Chondrocyte (in vitro differentiated cells): ENCODE measurements at places on chromosomes 6 and 20. TPM values are rescaled to one million over a fixed set of nuclear protein-coding genes. Genes with fewer than 3 reads are reported as not detected.

DNA sequence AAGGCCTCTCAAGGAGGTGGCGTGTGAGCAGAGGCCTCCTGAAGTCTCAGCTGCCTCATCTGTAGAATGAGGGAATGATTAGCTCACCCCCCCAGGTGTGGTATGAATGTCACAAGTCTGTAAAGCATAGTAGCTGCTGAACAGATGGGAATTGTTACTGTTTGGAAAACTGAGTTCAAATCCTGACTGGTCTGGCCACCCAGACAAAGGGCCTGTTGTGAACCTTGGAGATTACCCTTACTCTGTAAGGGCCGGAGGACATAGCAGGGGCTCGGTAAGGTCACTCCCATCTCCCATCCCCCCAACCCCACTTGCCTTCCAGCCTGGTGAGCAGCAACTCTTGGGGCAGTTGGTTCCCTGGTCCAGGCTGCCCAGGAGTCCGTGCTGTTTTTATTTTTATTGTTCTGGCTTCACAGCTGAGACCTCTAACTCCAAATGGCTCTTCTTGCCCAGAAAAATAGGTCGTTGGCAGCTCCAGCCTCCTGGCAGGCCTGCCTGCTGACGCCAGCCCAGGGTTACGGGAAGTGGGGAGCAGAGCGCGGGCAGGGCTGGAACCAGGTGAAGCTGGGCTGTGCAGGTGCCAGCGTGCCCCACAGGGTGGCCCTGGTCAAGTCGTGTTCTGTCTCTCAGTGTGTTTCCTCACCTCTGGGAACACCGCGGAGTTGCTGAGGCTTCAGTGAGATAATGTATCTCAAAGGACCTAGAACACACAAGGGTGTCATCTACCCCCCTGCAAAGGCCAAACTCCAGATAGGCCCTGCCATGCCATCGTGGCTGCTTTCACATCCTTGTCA, 4.5 kb upstream of the SIRPA start:
- no peaks in the 10 kb centered on the region for H3K36me3 ChIP-seq
- no peak overlapping the region for H3K4me3 ChIP-seq
- H3K27ac ChIP-seq: no peak overlapping the region

GRCh38 chr6:119442776-119443184, 93.2 kb upstream of the MAN1A1 start:
- peaks cover 17% of the 10 kb centered on the region for H3K4me1 ChIP-seq
- H3K27me3 ChIP-seq: no peaks in the 10 kb centered on the region
- H3K27ac ChIP-seq: no peak overlapping the region

DNA sequence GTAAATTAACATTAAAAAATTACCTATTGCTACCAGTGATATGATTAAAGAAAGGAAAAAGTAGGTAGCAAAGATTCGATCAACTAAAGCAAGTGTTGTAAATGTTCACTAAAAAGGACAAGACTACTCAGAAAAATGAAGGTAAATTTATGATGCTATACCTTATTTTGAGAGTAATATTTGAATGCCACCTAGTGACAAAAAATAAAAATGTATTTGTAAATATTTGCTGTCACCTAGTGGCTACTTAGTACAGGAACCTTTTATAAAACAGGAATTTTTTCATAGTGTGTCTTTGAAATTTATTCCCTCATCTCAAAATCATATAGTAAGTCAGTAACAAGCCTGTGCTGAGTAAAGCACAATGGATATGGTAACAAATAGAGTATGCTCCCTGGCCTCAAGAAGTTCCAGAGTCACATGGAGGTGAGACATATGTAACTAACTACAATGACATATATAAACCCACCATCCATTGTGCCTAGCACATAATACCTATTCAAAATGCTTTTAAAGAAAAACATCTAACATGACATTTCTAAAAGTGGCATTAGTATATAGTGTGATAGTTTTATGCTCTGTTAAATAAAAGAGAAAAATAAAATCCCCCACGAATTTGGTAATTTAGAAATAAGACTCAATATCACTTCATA, 193.1 kb upstream of the SIM1 start:
- peaks cover 5% of the 10 kb centered on the region for H3K4me1 ChIP-seq
- no peak for DNase-seq
- H3K4me3 ChIP-seq: no peak overlapping the region
- no peaks in the 10 kb centered on the region for H3K27me3 ChIP-seq

DNA sequence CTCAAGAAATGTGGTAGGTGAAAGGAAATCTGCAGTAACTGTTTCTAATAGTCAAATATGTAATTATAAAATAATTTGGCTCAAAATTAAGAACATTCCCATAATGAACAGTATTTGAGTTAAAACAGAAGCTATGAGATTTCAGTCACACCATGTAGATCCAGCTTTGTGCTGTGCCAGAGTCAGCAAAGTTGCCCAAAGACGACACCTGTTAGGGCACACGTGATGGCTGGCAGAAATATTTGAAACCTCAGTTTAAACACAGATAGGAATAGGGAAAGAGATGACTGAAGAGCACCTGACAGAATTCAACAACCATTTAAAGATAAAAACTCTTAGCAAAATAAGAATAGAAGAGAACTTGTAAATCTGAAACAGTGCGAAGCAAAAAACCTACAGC, 129.3 kb downstream of the CD83 start:
- DNase-seq: no peak
- no peaks in the 10 kb centered on the region for H3K4me1 ChIP-seq
- H3K27ac ChIP-seq: no peak overlapping the region
- no peaks in the 10 kb centered on the region for H3K36me3 ChIP-seq

- no peaks in the 10 kb centered on the region for H3K36me3 ChIP-seq
- H3K4me3 ChIP-seq: no peak overlapping the region
- no peaks in the 10 kb centered on the region for H3K27me3 ChIP-seq
- DNase-seq: no peak
These were observed 470.5 kb upstream of the CITED2 start for GRCh38 chr6:139844907-139845306.

DNA sequence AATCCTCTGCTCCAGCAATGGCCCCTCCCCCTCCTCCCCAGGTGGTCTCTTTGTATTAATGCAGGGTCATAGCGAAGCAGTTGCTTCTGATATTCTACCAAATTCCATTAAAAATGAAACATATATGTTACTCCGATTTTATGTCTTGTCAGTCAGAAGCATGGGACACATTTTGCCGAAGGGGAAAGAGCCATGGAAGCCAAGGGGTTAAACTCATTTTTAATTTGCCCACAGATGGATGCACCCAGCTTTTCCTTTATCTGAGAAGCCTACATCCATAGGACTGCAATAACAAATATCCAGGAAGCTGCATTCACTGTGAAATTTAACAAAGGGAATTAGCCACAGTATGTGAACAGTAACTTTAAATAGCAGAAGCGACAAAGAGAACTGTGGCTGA, 688.2 kb downstream of the QKI start:
- H3K36me3 ChIP-seq: no peaks in the 10 kb centered on the region
- no peak overlapping the region for H3K27ac ChIP-seq
- peaks cover 29% of the 10 kb centered on the region for H3K4me1 ChIP-seq
- H3K4me3 ChIP-seq: no peak overlapping the region
- DNase-seq: no peak

GRCh38 chr6:41741625-41742490, 5.3 kb downstream of the PGC start:
- no peak overlapping the region for H3K27ac ChIP-seq
- H3K27me3 ChIP-seq: peaks cover 2% of the 10 kb centered on the region
- no peak for DNase-seq
- no peak overlapping the region for H3K4me3 ChIP-seq
- no peaks in the 10 kb centered on the region for H3K36me3 ChIP-seq

The MCCD1 gene
- total RNA-seq: not detected in 3 replicates

The GABRR2 gene
- total RNA-seq: 0.57 to 1.4 TPM (median 0.72 TPM) in 3 replicates

The SDC4 gene
- 17.1 to 21.4 TPM (median 21.2 TPM) in 3 replicates for total RNA-seq

The ENPP1 gene
- 8.1 to 23.6 TPM (median 8.6 TPM) in 3 replicates for total RNA-seq
